ENCODE measurements at places on chromosomes 3 and 15.

GRCh38 chr3:190222360-190222759, 99.9 kb downstream of the CLDN1 start:
- no peak for DNase-seq

- DNase-seq, result no peak
Measured at GRCh38 chr3:27138562-27138961, 230.6 kb downstream of the NEK10 start.

DNA sequence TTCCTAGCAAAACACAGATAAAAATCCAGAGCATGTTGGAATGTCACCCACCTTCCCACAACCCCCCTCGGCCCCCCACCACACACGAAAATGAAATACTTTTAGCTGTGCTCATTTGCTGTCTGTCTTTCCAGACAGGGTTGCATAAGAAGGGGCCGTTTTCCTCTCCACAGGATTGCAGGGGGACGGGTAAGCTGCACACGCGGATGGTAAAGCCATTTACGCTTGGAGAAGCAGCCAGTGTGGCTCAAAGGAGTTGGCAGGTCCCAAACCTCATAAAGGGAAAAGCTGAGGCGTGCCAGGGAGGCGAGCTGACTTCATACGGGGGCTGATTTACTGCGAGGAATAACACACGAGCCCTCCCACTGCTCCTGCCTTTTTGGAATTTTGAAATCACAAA, 47.4 kb upstream of the ITGA11 start:
- no peak for DNase-seq

GRCh38 chr3:57983734-57984518, 24.3 kb upstream of the FLNB start:
- DNase-seq, result no peak

DNA sequence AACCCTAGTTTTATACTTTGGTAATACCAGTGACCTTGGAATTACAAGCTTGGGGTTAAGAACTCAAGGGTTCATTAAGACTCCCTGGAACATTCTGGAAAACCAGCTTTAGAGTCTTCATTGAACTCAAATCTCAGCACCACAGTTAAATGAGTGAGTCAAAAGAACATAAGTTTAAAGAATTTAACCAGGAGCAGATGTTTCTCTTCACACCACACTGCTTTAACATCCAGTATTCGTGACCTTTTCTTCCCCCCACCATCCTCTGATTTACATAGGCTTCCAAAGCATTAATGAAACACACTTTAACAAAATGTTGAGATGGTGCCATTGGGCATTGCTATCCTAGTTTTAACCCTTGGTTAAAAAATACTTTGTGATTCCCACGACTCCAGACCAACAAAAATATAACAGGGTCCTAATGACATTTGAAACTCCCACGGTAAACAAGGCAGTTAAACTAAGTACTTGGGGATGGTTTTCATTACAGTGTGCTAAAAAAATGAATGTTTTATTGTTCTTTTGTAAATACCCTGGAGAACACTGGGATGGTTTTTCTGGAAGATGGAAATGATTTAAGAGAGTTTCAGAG, 123.9 kb downstream of the OXNAD1 start:
- no peak for DNase-seq

- DNase-seq, result no peak
Measured at GRCh38 chr3:71652781-71653413, 69.4 kb upstream of the FOXP1 start.

- no peak for DNase-seq
Measured at GRCh38 chr3:120033596-120033995, 60.7 kb downstream of the GSK3B start.

DNA sequence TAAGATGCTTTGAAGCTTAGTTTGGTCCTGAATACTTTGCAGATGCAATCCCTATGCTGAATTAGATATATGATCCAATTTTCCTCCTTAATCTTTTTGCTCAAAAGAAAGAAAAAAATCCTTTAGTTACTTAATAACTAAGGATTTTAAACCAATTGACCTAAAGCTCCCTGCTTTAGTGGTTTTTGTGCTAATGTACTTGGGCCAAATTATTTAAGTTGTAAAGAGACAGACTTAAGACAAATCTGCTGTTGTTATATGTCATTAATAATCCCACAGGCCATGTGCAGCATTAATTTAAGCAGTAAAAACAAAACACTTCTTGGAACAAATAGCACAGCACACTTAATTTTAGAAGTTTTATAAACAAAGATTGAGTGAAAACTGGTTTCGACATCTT, 776.1 kb upstream of the SEMA6D start:
- no peak for DNase-seq
